ENCODE measurements at places on chromosomes 13 and 19.

DNA sequence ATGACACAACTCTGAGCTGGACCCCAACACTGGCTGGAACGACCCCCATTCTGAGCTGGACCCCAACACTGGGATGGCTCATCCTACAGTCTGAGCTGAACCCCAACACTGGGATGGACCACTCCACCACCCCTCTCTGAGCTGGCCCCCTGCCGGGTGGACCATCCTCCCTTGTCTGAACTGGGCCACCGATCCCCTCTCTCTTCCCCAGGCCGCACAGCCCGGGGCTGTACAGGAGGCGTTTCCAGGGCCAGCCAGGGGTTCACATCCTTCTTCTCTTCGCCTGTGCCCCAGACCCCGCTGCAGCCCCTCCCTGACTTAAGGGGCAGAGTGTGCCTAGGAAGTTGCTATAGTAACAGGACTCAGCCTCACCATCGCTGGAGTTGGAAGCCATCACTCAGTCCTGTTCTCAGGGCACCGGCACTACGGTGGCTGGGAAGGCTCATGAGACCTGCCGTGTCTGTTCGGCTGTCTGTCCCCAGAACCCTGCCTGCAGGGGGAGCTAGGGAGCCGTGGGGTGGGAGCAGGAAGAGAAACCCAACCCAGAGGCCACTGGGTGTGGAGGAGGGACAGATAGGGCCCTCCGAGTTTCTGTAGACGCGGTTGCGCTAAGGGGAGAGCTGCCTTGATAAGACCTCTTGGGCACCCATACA is 3.7 kb downstream of the PRKACA start:
- no peak for DNase-seq

DNA sequence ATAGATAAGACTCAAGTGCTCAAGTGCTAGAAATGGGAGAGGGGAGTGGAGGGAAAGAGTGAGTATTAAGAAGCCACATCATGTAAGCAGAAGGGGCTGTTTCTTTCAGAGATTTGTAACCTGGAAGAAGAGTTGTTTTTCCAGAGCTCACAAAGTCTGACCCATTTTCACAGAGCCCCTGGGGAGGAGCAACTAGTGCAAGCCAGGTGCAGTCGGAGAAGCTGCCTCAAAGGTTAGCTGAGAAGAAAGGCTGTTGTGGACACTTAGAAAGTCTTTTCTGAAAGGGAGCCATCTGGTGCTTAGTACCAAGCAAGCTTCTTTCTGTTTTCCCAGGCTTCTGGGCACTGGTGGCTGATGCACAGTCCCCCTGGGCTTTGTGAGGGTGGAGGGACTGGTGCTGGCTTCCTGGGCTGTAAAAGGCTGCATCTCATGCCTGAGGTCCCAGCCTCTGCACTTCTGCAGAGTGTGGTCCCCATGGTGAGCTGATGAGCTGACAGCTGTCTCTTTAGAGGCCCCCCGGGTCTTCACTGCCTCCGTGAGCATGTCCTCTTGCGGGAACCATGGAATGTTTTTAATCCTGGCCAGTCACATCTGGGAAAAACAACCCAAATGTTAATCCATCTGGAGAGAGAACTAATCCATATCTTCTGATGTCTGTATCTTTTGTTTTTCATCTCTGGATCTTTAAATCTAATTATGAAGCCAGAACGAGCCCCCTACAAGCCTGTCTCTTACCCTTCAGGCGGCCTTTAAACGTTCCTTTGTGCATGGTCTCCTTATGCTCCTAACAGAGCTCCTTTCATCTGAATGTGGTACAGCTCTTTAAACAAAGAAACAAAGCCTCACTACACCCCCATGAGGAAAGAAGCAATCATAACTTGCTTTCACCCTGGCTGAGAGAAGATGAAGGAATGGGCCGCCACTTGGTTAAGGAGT is 40.2 kb downstream of the OLFM4 start:
- no peak for DNase-seq

DNA sequence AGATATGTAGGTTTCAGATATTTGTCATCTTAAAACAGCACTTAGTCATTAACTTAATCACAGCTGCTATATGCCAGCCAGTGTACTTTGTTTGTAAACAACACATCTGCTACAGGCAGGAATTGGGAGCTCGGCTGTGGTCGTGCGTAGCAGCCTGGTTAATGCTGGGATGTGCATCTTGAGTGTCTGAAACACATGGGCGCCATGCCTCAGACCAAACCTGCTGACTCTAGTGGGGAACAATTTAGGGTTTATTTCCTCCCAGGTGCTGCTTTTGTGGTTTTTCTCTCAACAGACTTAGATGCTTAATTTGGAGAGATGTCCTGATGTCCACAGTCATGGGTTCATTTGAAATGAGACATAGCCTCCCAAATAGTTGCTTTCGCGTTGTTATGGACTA is 238.5 kb upstream of the TMTC4 start:
- DNase-seq = no peak

DNA sequence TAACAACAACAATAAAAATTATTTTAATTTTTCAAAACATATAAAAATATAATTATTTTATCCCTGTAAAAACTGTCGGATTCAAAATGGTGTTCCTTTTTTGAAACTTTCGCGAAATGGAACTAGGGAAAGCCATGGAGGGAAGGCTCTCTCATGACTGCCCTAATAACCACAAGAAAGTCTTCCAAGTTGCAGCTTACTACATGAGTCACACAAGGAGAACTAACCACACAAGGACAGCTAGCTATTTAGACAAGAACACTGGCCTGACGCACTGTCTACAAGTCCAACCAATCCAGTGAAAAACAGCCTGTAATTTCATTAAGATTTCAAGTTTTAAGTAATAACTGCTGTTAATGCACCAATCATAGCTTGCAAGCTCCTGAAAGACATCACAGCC is 319.2 kb upstream of the PCDH9 start:
- DNase-seq = no peak

DNA sequence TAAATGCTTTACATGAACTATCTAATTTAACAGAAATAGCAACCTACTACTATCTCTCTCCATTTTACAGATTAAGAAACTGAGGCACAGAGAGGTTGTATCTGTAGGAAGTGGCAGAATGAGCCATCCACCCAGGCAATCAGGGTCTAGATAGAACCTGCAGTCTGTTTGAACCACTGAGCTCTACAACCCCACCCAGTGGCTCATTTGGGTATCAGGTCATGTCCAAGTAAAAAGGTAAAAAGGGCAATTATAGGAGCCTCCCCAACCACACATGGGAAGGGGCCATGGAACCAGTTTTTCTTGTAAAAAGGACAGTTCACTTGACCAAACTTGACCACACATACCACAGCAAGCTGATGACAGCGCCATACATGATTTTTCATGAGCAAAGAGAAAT is 92.9 kb upstream of the SGCG start:
- DNase-seq = no peak

DNA sequence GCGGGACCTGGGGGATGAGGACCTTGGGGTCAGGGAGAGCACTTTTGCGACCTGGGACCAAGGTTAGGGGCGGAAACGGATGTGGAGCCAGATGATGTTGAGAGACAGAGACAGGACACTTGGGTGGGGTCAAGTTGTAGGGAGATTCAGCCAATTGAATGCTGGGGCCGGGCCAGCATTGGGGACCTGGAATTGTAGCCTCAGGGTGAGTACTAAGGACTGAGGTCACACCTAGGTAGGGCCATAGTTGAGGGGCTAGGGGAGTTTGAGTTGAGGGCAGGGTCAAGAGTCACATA is 1.2 kb downstream of the ALKBH7 start:
- DNase-seq = no peak

- no peak for DNase-seq
Observed at GRCh38 chr13:35643625-35644024, 167.1 kb upstream of the MAB21L1 start.

DNA sequence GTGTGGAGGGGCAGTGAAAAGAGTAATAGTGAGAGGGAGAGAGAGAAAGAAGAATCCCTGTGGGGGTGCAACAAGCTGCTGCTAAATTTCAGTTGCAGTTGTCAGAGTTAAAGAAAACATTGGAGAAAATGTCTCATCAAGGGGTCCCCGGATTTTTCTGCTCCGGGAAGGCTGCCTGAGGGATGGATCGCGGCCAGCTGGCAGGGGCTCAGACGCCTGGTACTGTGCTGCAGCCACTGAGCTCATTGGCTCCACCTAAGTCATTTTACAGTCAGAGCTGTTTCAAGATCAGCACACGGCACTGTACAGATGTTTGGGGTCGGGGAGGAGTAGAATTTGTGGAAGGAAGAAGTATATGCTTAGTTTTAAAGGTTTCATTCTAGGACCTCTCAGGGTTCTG is 106.2 kb downstream of the SHISA2 start:
- DNase-seq = no peak

GRCh38 chr19:53161123-53161522 is 2.3 kb upstream of the ZNF347 start:
- DNase-seq = no peak

DNA sequence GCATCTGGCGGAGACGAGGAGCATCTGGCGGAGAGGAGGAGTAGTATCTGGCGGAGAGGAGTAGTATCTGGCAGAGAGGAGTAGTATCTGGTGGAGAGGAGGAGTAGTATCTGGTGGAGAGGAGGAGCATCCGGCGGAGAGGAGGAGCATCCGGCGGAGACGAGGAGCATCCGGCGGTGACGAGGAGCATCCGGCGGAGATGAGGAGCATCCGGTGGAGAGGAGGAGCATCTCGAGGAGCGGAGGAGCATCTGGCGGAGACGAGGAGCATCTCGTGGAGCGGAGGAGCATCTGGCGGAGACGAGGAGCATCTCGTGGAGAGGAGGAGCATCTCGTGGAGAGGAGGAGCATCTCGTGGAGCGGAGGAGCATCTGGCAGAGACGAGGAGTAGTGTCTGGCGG is 18.6 kb downstream of the C13orf46 start:
- peak; percentile 24 for DNase-seq

DNA sequence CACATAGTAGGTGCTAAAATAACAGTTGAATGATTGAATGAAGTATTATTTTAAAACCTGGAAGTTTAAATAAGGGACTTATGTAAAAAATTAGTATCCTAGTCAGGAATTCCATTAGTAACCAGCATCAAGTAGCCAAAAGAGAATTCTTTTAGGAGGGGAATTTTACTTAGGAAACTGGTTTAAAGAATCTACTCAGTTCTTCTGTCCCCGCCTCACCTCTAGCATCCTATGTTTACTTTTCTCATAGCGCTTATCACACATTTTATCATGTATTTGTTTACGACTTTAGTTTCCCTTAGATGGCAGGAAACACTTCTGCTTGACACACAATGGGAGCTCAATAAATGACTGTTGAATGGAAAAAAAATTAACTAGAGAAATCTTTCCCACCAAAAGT is 229.0 kb downstream of the KLF5 start:
- no peak for DNase-seq

DNA sequence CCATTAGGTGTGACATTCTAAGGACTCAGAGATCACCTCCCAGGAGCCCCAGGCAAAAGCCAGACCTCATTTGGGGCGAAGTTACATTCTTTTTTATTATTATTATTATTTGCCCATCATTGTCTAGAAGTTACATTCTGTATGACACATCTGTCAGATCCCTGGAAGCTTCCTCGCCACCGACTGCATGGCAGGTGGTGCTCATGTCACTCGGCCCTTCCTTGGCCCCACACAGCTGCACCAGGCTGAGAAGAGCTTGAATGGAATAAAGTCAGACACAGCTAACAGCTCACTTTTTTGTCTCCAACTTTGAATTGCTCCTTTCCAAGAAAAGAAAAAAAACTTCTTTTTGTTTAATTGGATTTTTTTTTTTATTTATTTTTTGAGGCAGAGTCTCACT is 41.4 kb upstream of the LDLR start:
- no peak for DNase-seq

- DNase-seq = no peak
Observed at GRCh38 chr13:74229242-74229641, 95.0 kb upstream of the KLF12 start.

- peak; percentile 79 for DNase-seq
Observed at GRCh38 chr13:114162533-114162922, 16.5 kb upstream of the CFAP97D2 start.

DNA sequence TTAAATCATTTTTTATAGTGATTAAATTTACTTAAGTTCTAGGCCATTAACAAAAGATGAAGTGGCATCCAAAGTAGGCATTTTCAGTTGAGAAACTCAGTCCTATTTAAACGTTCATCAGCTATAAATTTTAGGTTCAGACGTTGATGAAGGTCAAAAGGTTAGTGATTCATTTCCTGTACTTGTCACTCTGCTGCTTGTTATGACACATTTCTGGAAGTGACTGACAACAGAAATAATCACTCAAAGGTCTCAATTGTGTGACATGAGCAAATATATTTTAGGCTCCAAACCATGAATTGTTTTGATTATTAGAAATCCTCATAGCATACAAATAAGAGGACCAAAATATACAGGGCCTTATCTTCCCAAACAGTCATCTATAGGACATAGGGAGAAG is 10.3 kb upstream of the EDNRB start:
- no peak for DNase-seq

- DNase-seq = no peak
Observed at GRCh38 chr19:19737559-19738332, 4.8 kb upstream of the ZNF14 start.

GRCh38 chr19:29694669-29695627 is 20.1 kb downstream of the C19orf12 start:
- peak; percentile 89 for DNase-seq

- no peak for DNase-seq
Observed at GRCh38 chr19:48511321-48511731, 309 bp downstream of the LMTK3 start.

GRCh38 chr13:107778094-107778493 is 437.2 kb downstream of the LIG4 start:
- no peak for DNase-seq

- no peak for DNase-seq
Observed at GRCh38 chr13:50456111-50456510, 387.4 kb downstream of the DLEU7 start.

DNA sequence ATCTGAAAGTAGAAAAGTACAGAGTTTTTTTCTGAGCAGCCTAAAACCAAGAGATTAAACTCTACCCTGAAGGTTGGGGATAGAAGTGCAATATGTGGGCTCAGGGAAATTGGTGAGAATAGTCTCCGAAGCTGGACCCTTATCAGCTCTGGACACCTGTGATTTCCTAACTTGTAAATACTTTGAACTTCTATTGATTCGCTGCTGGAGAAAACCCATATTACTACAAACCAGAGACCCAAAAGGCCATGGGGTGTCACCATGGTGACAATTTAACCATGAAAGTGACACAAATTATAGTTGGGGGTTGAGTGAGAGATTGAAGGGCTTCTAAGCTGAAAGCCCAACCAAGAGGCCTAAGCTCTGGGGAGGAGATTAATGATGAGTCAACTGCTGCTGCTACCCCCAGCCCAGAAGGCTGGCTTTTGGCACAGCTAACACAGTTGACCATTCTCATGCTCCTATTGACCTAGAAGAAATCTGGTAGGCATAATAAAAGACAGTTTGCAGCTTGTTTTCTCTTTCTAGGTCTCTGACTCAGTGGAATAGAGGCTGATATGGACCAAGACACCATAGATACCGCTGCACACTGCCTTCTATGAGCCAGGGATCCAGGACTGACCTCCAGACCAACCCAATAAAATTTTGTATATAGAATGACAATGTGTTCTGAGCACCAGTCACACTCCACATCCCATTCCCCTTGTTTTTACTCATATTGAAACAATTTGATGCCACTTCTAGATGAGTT is 131.9 kb upstream of the FNDC3A start:
- no peak for DNase-seq

All from posterior cingulate gyrus (tissue), 11 donors.